ENCODE measurements at places on chromosomes 5 and 9.
A peak's percentile ranks its signal among the peaks of the same experiment; 100 is the strongest.

DNA sequence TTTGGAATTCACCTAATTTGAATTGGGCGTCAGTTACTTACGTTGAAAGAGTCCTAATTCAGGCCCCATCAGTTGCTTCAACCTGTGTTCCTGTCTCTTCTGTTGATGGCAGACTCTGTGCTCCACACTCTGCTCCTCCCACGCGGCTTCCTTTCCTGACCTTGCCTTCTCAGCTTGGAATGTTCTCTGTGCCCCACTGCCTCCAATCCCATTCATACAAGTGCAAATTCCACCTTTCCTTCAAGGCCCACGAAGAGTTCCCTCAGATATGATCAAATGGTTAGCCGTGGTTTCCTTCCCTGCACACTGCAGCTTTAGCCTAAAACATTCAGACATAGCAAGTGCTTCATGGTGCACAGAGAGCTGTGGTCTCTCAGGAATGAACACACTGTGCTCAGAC lies 65.7 kb downstream of the SREK1 start:
- no peak for DNase-seq

GRCh38 chr5:123681061-123681460 lies 169.1 kb downstream of the CSNK1G3 start:
- no peak for DNase-seq

DNA sequence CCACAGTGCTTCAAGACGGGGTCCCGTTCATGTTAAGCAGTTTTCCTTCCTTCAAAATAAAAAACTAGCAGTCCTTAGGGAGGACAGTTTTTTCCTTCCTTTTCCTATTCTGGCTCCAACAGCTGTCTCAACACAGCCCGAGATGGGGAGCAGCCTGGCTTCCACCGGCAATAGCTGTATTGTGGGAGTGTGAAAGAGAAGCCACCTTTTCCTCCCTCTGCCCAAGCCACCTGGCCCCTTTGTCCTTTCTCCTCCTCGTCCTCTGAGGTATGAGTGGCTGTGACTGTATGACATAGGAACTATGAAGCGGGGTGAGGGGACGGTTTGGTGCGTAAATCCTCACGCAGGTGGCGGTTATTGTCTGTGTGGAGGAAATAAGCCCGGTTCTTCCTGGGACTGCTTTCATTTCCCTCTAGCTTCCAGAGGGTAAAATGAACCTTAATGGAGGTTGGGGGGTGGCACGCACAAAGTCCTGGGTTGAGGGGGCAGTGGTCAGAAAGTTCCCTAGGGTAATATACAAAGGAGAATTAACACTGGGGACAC lies 292.0 kb upstream of the DMRT1 start:
- DNase-seq = no peak

DNA sequence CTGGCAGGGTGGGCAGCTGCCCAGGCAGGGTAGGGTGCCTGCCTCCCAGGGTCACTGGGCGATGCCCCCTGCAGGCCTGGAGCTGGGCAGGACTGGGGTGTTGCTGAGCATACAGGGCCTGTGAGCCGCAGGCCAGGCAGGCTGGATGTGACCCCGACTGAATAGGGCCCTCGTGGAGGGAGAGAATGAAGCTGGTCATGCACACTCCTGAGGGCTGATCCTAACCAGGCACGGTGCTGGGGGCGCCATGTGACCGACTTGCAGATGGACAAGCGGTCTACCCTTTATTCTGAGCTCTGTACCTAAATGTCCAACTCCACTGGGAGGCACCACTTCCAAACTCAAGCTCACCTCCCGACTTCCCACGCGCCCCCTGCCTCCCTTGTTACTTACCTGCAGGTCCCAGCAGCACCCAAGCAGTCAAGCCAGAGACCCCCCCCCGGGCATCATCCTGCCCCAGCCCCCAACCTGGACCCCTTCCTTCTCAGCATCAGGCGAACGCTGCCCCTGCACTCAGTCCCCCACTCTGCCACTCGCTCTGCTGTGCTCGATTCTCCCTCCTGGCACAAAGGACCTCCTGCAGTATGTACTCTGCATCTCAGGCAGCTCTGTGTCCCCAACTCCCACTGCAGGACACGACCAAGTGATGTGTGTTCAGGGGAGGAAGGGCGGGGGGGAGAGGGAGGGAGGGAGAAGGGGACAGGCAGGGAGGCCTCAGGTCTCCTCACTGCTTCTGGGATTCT lies 76.8 kb upstream of the PHYKPL start:
- no peak for DNase-seq

DNA sequence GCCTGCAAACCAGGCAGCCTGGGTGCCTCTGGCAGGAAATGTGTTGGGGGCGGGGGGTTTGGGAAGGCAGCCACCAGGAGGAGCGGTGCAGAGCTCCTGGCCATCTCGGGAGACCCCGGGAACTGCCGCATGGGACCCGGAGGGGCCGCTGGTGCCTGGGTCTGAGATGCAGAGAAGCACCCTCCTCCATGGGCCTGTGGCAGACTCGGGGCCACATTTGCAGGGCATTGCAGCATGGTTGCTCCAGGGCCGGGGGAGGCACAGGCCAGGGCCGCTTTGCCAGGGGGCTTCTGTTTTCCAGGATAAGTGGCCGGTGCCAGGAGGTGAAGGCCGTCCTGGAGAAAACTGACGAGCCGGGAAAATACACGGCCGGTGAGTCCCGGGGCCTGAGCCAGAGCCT lies 1.7 kb downstream of the LCN1 start:
- no peak for DNase-seq

GRCh38 chr9:124279531-124280175 lies 21.9 kb downstream of the NEK6 start:
- no peak for DNase-seq

DNA sequence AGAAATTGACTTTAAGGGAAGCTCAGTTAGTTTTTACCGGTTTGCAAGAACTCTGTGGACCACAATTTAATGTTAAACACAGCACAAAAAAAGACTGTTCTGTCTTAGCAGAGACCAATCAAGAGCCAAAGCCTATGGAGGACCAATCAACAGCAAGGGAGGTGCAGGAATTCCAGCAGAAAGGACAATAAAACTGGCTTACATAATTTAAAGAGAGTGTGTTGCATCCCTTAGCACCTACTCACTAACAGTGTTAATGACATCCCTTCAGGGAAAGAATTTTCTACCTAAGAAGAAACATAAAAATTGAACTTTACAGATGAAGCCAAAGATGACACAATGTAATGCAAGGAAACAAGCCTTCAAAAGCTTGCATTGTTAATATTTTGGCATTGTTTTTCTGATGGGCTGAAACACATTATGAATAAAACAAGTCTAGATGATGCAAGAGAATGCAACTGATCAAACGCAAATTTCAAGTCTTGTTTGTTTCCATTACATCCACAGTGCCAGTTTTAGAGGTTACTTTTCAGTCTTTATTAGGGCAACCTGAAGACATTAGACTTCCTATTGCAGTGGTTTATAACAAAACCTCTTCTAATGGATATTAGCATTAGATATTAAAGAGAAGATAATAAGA lies 111.3 kb upstream of the FST start:
- no peak for DNase-seq

DNA sequence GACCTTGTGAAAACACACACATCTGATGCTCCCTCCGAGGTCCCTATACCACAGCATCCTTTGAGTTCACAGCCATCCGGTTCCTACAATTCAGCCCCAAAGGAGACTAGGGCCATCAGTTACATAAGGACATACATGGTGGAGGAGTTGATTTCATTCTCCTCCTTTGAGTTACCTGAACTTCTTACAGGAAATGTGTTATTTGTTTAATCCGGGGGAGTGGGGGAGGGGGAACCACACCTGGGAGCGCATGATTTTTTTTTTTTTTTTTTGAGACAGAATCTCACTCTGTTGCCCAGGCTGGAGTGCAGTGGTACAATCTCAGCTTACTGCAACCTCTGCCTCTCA lies 30.7 kb downstream of the SEMA4D start:
- no peak for DNase-seq

- DNase-seq = no peak
Observed at GRCh38 chr5:43358726-43359125, 45.5 kb upstream of the HMGCS1 start.

DNA sequence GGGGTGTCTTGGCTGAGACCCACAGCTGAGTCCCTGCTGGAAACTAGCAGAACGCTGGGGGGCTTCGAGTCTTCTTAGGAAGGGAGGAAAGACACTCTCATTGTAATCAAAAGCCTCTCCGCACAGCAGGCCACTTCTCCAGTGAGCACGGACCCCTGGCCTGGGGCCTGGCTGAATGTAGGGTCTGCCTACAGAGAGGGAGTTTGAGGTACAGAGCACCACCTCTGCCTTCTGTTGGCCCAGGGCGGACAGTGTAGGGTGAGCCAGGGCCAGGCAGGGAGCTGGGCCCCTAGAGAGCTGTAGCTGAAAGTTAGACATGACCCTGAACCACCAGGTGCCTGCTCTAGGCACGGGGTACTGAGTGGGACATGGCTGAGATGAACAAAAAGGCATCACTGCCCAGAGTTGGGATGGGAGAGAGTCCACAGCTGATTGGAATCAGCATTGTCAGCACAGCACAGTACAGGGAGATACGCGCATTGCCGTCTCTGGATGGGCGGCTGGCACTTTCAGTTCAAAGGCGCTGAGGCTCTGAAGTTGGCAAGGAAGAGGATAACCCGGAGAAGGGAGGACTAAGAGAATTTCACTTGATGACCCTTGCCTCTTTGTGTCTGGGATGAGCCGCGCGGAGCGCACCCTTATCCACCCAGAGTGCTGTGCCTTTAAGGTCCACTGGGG lies 363 bp upstream of the SLC25A48 start:
- DNase-seq = no peak

DNA sequence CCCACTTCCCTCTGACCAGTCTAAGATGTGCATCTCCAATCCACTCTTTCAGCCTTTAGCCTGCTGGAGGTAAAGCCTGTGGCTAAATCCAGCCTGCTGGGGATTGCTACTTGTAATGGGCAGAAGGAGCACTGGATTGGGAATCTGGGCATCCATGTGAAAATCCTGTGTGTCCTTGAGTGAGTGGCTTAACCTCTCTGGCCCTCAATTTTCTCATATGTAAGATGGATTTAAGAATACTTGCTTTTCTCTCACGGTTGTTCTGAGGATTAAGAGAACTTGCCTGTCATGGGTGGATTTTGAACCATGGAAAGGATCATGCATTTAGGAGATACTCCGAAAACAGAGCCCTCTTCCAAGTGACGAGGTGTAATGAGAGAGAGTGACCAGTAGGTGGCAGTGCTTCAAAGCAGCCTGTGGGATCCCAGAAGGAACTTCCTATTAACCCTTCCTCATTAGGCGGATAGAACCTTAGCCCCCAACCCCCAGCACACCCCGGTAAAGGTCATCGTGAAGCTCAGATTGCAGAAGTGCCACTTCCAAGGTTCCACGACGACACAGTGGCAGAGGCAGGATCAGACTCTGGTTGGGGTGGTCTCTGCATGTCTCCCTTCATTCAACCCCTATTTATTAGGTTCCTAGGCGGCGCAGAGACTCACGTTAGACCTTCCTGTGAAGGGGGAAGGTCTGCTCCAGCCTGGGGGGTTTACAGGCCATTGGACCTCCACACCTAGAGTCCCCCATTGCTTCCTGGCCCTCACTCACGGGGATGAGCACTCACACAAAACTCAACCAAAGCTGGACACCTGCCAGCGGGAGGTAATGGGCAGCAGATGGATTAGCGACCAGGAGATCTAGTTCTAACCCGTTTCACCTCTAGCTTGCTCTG lies 68.7 kb upstream of the ZNF618 start:
- DNase-seq = peak; percentile 5

GRCh38 chr5:56607551-56607950 lies 207.8 kb upstream of the MAP3K1 start:
- DNase-seq = no peak

DNA sequence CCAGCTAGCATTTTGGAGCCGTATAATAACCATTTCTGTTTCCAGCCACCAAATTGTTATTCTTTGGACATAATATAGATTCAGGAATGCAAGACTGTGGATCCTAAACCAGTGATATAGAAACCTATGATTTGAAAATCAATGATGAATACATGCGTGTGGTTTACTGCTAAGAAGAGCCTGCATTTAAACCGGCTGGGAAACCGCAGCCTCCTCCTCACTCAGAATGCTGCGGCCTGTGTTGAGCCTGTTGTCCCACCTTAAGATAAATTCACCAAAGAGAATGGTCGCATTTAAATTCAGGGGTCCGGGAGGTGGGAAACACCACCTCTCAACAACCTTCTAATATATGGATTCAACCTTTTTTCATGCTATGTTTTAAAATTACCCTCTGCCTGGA lies 148.0 kb downstream of the MEF2C start:
- DNase-seq = no peak

GRCh38 chr5:173916233-173916632 lies 28.1 kb downstream of the CPEB4 start:
- no peak for DNase-seq

DNA sequence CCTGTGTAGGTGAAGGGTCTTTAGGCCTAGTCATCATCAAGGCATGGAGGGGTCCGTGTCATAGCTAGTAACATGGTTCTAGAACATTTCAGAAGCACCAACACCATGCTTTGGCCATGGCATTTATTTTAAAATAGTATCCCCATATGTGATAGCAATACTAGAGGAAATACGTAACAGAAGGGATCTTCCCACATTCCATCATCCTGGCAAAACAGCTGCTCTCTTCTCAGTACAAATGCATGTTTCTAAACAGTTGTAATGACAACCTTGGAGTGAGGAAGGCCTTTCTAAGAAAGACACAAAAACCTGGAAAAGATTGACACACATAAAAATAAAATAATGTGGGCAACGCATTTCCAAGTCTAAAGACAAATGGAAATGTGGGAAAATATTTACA lies 97.6 kb downstream of the GADD45G start:
- DNase-seq = no peak

DNA sequence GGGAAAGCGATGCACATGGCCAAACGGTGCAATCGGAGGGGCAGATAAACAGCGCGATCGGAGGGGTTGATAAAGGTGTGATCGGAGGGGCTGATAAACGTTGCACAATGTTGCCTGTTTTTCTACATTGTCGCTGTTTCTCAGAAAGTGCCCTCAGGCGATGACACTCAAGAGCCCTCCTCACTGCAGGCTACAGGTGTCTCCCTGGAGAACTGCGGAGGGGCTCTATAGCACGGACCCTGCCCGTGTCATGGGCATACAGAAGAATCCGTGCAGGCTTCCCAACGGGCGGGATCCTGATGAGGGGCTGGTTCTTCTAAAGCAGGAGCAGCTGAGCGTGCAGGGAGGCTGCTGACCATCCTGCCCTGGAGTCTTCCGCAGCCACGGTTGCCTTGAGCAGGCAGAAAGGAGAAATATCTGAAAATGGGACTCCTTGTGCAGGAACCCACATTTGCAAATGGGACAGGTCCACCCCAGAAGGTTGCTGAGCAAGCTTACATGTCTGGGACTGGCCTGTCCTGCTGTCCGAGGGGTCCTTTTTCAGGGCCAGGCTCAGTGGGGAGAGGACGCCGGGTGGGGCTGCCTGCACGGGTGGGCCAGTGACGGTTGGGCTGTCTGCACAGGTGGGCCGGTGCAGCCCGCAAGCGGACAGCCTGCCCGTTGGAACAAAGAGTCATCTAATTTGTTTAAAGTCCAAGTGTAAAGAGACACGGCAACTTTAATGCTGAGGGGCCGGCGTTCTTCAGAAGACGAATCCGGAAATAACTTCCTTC lies 25.1 kb upstream of the LPCAT1 start:
- DNase-seq = no peak

Data from NCI-H1417 treated with DMSO at 0.1 percent for 48 hours (cell line).